Stimulated activated CD4-positive, alpha-beta T cell treated with anti-CD3 and anti-CD28 coated beads, Interleukin-2, amount 100 ng/mL, for 48 hours (primary cell): ENCODE measurements at places on chromosomes 16 and 17.

- DNase-seq, result no peak
These were observed 14.0 kb downstream of the SRCIN1 start for GRCh38 chr17:38591759-38592241.

DNA sequence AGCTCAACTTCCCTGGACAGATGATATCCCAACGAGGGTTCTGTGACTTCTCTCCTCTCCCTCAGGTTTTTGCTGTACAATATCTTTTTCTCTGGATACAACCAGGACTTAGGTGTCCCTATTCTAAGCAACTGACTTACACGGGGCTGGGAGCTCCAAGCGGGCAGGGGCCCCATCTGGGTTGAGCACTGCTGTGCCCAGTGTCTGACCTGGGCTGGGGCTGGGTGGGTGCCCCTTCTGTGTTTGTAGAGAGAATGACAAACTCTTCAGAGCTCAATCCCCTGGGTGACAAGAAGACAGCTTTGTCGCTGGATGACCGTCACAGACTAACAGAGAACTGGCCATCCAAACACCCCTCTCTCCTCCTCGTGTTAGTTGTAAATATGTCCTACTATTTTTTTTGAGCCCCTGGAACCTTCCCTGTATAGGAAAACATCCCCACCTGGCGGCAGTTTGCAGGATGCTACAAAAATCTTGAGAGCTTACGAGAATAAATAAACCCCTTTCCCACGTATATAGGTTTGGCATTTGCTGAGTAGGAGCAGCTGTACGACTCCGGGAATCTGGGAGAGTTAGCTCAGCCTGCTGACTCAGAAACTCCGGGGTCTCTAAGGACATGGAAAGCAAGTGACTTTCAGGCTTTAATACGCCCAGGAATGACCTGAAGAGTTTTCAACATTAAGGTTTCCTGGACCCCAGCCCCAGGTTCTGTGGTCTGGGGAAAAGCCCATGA lies 23.7 kb upstream of the RCVRN start:
- DNase-seq, result no peak

GRCh38 chr17:42198897-42199296 lies 4.6 kb upstream of the GHDC start:
- DNase-seq, result no peak

- DNase-seq, result no peak
These were observed 51.9 kb downstream of the ABCA8 start for GRCh38 chr17:68903286-68903685.
